ENCODE measurements at places on chromosomes 16 and 17.

DNA sequence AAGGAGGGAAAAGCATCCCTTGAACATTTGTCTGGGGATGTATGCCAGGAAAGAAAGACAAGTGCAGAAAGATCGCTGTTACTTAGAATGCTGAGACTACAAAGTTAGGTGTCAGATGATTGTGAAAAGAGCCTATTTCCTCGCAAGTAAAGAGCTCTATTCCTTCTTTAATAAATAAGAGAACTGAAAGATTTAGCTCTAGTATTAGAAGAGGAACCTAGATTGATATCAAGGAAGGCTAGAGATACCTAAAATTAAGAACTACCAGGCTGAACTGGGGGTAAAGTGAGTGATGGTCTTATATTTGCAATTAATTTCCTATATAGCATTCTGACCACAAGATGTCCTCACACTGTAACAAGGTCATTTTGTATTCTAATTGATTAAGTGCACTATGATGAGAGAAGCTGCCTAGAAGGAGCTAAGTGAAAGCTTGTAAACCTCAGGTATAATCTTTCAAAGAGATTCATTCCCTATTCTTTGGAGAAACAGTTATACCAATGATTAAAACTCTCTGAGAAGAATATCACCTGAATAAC lies 62.3 kb downstream of the SSH2 start:
- no peak for DNase-seq

GRCh38 chr16:17375461-17376304 lies 95.1 kb downstream of the XYLT1 start:
- no peak for DNase-seq

DNA sequence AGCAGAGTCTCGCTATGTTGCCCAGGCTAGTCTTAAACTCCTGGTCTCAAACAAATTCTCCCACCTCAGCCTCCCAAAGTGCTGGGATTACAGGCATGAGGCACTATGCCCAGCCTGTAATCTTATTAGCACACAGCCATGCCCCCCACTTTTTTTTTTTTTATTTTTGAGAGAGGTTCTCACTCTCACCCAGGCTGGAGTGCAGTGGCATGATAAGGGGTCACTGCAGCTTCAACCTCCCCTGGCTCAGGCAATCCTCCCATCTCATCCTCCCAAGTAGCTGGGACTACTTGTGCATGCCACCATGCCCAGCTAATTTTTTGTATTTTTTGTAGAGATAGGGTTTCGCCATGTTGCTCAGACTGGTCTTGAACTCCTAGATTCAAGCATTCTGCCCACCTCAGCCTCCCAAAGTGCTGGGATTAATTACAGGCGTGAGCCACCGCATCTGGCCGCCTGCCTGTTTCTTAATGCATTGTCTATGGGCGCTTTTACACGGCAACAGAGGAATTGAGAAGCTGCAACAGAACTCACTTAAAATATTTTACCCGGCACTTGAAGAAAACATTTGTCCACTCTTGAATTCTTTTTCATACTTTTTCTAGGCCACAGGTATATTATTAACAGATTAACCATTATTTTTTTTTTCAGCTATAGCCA lies 8.8 kb upstream of the CEP20 start:
- DNase-seq, result no peak

GRCh38 chr17:47352848-47353247 lies 29.1 kb downstream of the EFCAB13 start:
- peak; percentile 24 for DNase-seq

DNA sequence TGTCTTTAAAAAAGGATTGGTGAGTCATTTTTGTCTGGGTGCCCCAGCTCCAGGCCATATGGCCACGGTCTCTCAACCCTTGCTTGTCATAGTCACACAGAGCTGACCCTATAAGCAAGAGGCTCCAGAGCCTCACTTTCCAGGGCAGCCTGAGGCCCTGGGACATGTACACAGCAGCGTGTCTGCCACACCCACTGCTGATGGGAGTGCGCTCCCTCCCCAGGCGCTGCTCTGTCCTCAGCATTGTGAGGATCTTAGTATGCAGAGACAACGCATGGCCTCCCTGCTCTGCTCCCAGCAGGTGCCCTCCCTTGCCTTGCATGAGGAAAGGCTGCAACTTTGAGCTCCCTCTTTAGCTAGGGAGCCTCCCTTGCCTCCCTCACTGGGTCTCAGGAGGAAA lies 80.8 kb upstream of the CRHR1 start:
- DNase-seq, result no peak

GRCh38 chr17:45837187-45837586 lies 7.5 kb upstream of the SPPL2C start:
- no peak for DNase-seq

- no peak for DNase-seq
Measured at GRCh38 chr17:70172923-70173322, 3.6 kb downstream of the KCNJ2 start.

- no peak for DNase-seq
Measured at GRCh38 chr17:29197516-29198272, 17.5 kb upstream of the MYO18A start.

DNA sequence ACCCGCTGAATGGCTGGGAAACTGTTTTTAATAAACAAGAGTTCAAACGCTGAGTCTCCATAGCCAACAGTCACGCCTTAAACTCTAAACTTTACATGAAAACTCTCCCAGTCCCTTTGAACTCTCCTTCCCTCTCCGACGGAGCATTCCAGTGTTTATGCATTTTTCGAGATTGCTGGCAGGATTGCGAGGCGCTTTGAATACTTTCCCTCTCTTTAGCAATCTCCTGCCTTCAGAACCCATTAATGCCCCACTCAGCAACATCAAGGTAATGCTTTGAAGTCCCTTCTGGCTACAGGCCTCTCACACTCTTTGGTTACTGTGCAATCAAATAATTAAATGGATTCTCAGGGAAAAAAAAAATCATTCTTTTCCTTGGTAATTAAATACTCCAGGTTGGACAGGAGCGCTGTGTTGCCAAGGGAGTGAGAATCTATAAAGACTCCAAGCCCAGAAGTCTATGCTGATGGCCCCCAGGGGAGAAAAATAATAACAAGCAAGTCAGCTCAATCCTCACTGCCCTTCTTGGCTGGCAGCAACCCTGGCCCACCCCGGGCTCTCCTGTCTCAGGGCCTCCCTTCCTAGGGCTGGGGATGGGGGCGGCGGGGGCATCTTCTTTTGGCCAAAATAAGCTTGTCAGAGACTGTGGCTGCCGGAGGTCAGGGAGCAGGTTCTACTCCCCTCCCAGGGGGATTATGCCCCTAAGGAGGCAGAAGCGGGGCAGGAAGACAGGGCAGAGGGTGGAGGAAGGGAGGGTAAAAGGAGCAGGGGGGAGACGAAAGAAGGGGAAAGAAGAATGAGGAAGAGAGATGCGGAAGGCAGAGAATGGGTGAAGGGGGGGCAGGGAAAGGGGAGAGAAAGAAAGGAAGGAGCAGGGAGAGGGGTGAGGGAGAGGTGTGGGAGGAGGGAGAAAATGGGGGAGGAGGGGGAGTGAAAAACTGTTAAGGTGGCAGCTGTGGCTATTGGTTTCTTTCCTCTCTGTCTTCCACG lies 45.2 kb downstream of the AXIN2 start:
- no peak for DNase-seq

- DNase-seq, result no peak
Measured at GRCh38 chr16:50861451-50861850, 119.6 kb downstream of the CYLD start.
